Coronary artery (tissue), 2 donors: ENCODE measurements at places on chromosomes 1 and 21.
A peak's percentile ranks its signal among the peaks of the same experiment; 100 is the strongest.

- DNase-seq, result no peak
Measured at GRCh38 chr1:40984066-40984465, 4.6 kb downstream of the CTPS1 start.

- no peak for DNase-seq
Measured at GRCh38 chr1:95622609-95623008, 388.6 kb downstream of the RWDD3 start.

- DNase-seq, result no peak
Measured at GRCh38 chr1:209655411-209656231, 3.4 kb upstream of the LAMB3 start.

GRCh38 chr21:16752475-16752857 is 760.4 kb upstream of the CXADR start:
- no peak for DNase-seq

DNA sequence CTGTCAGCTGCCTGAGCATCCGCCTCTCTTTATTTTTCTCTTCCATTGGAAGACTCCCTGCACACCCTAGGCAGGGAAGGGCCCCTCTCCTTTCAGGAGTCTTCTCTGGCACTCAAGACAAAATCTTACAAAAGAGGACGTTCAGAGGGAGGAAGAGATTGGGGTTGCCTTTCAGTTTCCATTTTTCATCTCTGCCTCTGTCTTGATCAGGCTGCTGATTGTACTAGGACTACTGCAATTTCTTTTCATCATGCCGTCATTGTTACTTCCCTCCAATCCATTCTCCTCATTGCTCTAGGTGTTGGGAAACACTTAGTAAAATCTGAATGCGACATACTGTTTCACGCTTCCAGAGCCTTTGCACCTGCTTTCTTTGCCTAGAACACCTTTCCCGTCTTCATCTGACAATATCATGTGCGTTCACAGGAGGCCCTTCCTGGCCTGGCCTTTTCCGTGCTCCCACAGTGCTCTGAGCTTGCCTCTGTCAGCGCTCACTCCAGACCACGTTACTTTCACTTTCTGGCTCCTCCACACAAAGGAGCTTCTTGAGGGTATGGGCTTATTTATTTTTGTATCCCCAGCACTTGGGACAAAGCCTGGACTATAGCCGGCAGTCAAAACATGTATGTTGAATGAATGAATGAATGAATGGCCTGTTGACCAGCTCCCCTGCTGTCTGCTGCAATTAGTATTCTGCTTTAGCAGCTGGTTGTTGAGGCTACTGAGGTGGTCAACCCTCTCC is 10.9 kb downstream of the LRRC71 start:
- no peak for DNase-seq

DNA sequence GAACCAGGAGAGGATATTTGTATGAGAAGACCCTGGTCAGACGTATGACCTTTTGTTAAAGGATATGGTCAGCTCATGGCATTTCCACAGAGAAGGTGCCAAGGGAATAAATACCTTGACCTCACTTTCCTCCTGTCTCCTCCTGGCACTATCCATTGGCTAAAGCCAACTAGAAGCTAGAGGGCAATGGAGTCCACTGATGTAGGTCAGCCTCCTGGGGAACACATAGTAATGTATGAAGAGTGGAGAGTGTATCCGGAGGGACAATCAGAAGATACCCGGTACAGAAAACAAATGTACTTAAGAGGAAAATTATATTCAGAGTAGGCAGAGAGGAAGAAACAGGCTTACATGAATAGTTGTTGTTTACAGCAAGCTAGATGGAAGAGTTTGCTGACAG is 698 bp upstream of the NTMT2 start:
- DNase-seq, result no peak

GRCh38 chr1:31701091-31701736 is 2.6 kb downstream of the COL16A1 start:
- DNase-seq, result peak; percentile 95

DNA sequence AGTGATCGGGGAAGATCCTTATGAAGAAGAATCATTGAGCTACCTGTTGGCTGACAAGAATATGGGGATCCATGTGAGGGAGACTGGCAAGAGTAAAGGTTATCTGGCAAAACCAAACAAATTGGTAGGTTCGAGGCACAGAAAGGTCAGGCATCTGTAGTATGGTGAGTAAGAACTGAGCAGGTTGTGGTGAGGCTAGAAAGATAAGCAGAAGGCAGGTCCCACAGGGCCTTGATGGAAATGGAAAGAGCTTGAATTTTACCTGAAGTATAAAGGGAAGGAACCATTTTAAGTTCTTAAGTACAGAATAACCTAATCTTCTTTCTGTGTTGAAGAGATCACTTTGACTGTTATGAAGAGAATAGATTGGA is 11.1 kb downstream of the PTPRC start:
- no peak for DNase-seq

GRCh38 chr1:2611621-2612437 is 21.0 kb downstream of the MMEL1 start:
- peak; percentile 68 for DNase-seq

- no peak for DNase-seq
Measured at GRCh38 chr1:19605967-19606366, 38.1 kb upstream of the NBL1 start.

GRCh38 chr1:39088658-39089057 is 62.5 kb downstream of the NDUFS5 start:
- no peak for DNase-seq

DNA sequence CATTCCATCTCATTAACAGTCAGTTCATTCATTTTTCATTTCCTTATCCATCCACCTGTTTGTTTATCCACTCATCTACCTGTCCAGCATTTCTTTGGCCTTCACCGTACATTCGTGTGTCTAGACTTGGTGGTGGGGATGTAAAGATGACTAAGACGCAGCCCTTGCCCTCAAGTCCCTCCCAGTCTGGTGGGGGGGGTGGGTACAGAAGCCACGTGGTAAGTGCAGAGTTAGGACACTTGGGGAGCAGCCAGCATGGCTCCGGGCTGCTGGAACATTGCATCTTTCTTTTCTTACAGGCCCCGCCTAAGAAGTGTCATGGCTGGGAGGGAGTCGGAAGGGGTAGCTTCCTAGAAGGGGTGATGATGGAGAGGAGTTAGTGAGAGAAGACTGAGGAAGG is 17.2 kb downstream of the KIF26B start:
- DNase-seq, result no peak

DNA sequence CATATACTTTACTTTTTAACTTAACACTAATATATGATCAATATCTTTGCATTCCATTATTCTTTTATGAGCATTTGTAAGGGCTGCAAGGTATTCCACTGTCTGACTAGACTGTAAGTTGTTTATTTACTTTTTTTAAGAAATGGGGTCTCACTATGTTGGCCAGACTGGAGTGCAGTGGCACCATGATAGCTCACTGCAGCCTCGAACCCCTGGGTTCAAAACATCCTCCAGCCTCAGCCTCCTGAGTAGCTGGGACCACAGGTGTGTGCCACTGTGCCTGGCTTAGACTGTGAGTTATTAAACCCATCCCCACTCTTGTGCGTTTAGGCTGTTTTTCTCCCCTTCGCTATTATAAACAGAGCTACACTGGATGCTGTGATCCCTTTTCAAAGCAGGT is 6.7 kb upstream of the KIF26B start:
- no peak for DNase-seq

GRCh38 chr1:87864676-87865075 is 536.0 kb downstream of the LMO4 start:
- DNase-seq, result no peak

DNA sequence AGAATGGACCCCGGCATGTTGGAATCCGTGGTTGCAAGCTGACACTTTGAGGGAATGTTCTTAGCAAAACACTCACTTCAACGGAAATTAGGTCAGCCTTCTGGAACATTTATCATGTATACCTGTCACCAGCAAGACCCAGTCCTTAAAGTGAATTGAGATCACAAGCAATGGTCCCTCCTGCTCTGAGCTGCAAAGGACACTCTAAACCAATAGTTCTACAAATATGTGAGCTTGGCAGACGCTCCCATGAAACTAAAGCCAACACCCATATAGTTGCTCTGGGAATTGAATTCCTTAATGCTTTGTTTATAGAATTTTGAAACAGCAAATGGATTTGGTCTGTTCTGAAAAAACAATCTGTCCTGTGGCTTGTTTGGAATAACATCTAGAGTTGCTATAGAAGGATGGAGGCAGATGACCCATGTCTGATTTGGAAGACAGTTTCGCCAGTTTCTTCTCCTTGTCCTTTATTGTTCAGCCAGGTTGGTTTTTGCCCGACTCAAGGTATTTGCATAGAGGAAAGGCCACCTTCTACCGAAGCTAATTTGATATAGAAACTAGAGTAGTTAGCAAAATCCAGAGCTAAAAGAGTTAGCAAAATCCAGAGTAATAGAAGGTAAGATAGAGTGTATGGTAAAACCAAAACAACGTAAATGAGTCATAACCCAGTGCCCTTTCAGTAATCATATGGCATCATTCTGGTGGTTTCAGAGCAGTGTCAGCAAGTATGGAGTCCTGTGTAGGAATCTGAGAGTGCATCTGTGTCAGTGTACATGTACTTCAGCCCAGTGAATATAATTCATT is 236.2 kb downstream of the NFIA start:
- no peak for DNase-seq
